ENCODE measurements at places on chromosomes 2 and 18.

DNA sequence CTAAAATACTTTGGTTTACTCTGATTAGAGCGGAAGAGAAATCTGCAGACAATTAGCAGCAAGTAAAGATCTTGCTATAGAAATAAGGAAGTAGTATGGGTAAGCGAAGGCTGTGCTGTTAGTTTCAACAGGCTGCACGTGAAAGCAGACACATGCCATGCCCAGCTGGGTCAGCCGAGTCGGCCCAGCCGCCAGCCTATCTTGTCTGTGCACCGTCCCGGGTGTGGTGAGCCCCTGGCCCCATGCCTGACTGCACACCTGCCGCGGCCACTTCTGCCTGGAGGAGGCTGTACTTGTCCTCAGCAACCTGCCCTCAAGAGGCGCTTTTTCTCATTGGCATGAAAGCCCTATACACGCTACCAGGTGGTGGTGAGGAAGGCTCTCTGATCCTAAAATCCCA, 185.5 kb downstream of the SEPTIN10 start:
- DNase-seq = no peak

- no peak for DNase-seq
Observed at GRCh38 chr18:73807551-73808192, 340.0 kb downstream of the FBXO15 start.

GRCh38 chr2:102893870-102894269, 132.0 kb downstream of the TMEM182 start:
- no peak for DNase-seq

- no peak for DNase-seq
Observed at GRCh38 chr2:8478471-8478793, 203.4 kb upstream of the ID2 start.

- no peak for DNase-seq
Observed at GRCh38 chr2:31765078-31765945, 184.6 kb upstream of the SRD5A2 start.

- peak; percentile 29 for DNase-seq
Observed at GRCh38 chr18:53698907-53699306, 525.6 kb downstream of the MBD2 start.

- DNase-seq = no peak
Observed at GRCh38 chr2:45316576-45317338, 294.3 kb downstream of the SRBD1 start.

GRCh38 chr2:74911061-74911460, 47.4 kb upstream of the POLE4 start:
- no peak for DNase-seq

DNA sequence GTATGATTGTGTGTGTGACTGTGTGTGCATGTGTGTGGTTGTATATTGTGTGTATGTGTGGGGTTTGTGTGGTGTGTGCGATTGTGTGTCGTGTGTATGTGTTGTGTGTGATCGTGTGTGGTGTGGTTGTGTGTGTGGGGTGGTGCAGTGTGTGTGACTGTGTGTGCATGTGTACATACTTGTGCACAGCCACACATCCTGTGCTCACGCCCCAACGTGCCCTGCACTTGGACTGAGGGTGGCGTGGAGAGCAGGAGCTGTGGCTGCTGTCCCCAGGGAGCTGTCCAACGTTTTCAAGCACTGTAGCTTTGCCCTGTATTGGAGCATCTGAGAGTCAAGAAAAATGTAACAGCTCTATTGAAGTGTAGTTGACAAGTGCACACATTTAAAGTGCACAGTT, 243.2 kb upstream of the HDAC4 start:
- DNase-seq = no peak

GRCh38 chr2:215503381-215503780, 67.5 kb upstream of the FN1 start:
- DNase-seq = no peak

GRCh38 chr2:199405241-199405640, 52.5 kb downstream of the SATB2 start:
- no peak for DNase-seq

DNA sequence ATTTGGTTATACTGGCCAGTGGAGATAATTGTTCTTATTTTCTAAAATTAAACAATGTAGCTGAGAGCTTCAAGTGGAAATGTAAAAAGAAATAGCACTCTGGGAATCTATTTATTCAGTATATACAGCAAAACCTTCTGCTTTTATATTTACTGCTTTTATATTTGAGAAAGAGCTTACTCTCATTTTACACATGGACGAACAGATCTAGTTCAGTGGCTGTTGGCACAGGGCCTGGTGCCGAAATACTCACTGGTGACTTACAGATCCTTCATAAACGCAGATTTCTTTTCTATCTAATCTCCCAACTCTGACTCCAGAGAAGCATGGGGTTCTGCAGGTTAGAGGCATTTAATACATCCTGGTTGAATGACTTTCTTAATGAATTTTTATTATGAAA, 266.2 kb downstream of the ASXL3 start:
- DNase-seq = no peak

DNA sequence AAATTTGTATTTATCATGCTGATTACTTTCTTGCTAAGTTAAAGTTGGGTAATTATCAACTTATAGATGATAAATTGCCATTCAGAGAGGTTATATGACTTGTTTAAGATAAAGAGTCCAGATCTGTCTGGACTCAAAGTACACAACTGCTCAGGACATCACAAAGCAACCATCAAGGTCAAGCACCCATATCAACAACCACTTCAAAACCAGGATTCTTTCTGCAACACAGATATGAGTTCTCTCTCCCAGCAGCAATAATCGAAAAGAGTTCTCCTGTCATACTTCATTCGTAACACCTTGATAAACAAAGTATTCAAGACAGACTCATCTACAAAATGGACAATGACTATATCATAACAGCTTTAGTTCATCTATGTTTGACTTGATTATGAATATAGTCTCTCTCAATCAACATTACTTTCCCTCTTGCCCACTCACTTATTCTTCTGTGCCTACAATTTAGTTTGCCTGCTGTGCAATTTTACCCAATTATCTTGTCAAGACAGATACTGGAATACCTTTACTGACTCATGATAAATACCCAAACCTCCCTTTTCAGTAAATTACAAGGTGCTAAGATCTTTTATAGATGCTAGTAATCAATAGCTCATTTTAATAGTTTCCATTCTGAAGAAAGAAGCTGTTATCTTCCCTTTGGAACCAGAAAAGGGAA, 281.8 kb downstream of the NBAS start:
- no peak for DNase-seq

GRCh38 chr2:205806143-205806905, 124.0 kb downstream of the NRP2 start:
- no peak for DNase-seq

DNA sequence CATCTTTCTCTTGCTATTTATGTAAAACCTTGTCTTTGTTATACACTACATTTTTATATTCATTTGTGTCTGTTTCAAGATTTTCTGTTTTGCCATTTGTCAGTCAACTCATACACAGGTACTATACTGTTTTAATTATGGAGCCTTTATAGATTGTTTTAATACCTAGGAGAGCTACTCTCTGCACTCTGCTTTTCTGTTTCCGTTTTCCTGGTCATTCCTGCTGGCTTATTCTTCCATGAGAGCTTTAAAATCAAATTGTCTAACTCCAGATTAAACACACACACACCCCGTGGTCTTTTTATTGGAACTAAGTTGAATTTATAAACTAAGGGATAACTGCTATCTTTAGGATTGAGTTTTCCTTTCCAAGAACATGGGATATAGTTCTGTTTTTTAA, 161.2 kb downstream of the RTN4 start:
- no peak for DNase-seq

GRCh38 chr2:208373460-208374089, 33.0 kb upstream of the PTH2R start:
- DNase-seq = peak; percentile 65

DNA sequence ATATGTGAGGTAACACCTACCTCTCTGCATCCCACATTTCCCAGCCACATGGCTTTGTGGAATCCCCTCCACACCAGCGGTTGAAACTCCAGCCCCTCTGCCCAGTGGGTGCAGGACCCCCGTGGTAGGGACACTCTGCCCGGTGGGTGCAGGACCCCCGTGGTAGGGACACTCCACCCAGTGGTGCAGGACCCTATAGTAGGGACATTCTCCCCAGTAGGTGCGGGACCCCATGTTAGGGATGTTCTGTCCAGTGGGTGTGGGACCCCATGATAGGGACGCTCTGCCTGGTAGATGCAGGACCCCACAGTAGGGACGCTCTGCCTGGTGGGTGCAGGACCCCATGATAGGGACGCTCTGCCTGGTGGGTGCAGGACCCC, 11.5 kb downstream of the COPS9 start:
- no peak for DNase-seq

GRCh38 chr2:99818842-99819241, 323.5 kb downstream of the AFF3 start:
- DNase-seq = no peak

- no peak for DNase-seq
Observed at GRCh38 chr2:6203291-6203959, 511.2 kb downstream of the SOX11 start.

DNA sequence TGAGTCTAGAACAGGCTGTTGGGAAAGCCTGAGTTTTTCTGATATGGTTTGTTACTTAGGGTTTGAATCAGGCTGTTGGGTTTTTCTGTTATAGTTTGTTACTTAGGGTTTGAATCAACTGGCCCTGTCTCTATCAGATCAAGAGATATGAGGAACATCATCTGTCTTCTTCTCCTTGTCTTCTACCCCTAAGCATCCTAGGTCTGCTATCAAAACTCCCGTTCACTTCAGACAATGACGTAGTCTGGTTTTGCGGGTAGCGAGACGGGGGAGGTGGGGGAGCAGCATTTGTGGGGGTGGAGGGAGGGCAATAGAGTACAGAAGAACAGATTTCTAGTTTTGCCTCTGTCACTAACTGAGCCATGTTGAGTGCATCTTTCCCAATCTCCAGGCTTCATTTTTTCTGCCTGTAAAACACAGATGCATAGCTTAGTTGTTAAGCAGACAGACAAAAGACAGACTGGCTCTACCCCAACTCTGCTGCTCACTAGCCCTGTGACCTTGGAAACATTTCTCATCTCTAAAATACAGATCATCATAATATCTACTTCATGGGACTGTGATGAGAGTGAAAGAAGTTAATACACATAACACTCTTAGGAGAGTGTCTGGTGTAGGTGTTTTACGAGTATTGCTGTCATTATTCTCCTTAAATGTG, 9.1 kb downstream of the TNP1 start:
- DNase-seq = no peak

DNA sequence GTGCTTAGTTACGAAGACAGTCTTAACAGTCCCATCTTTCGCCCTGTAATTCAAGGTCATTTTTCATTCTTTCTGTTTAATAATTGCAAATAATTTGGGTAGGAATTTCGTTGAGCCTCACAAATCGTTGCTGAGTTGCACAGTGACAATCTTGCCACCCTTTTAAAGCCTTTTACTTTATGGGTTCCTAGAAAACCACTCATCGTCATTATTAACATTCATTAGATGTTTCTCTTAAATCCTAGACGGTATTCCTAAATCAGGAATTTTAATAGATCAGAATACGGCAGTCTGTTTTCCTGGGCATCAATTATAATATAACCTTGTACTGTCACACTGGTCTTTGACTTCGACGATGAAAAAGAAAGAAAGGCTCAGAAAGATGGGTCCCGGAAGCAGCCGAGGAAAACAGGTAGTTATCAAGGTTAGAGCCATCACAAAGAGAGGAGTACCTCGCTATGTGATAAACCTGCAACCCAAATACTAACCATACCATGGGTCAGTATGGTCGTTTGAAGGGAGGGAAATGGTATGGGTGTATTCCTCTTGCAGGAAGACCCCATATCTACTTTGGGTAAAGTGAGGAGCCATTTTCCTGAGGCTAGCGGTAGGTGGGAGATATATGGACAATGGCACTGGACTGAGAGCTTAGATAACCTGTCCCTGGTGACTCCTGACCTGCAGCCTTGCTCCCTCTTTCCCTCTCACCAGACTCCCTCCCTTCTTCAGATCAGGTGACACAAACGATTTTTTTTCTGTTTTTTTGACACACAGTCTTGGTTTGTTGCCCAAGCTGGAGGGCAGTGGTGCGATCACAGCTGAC, 981 bp upstream of the SF3B1 start:
- DNase-seq = no peak
